CD4-positive, alpha-beta memory T cell (primary cell): ENCODE measurements at places on chromosomes 2 and 18.

DNA sequence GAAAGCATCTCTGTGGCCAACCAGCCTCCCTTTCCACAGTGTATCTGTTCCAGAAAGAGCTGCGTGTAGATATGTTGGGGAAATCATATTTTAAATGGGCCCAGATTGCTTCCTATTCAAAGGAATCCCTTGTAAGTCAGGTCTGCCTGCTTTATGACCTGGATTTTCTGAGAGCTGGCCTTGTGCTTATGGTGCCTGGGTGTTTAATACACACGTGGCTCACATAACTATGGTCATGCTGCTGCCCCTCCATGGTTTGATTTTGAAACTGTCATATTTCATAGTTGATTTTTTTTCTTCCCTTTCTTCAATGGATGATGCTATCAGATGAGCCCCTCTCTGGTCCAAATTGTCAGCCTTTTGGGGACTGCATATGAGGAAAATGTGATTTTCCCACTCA, 111.5 kb upstream of the CNGA3 start:
- no peak for DNase-seq

DNA sequence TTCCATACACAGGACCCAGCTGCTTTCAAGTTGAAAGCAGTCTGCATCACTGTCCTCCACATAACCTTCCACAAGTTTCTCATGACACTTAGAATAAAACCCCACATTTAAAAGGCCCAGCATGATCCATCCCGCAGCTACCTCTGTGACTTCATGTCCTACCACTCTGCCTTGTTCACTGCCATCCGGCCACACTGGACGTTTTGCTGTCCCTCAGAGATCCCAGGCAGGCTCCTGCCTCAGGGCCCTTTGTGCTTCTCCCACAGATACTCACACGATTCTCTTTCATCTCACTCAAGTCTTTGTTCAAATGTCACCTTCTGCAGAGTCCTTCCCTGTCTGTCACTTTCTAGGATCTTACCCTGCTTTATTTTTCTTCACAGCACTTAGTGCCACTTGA, 232.9 kb upstream of the BOD1L2 start:
- DNase-seq: no peak

DNA sequence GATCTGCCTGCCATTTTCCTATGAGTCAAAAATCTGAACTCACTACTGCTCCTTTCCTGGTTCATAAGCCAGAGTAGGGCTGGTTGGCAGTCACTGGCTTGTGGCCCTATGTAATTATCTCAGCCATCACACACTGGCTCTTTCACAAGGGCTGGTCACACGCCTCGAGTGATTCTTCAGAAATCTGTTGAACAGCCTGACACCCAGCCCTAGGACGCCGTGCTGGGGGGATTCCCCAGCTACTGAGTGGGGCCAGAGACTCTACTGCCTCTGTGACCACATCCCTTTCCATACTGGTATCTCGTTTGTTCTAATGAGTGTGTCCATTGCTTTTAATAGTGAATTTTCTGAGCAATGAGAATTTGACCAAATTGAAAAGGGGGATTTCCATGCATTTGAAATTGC, 45.8 kb upstream of the RBM44 start:
- DNase-seq: no peak

DNA sequence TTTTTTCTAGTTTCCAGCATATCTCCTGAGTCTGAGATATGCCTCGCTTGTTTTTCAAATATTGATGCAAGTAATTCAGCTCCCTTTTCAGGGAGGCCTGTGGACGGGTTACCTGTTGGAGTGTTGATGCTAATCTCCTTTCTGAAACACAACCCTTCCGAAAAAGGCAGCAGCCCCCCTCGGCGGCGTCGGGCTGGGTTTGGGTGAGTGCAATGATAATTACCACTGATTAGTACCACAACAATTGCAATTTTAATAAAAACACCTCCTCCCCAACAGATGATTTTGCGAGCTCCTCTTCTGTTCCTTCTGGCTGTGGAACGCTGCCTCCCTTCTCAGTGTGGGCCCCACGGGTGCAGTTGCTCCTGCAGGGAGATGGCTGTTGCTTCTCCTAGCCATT, 66.3 kb downstream of the PTGR3 start:
- DNase-seq: no peak

DNA sequence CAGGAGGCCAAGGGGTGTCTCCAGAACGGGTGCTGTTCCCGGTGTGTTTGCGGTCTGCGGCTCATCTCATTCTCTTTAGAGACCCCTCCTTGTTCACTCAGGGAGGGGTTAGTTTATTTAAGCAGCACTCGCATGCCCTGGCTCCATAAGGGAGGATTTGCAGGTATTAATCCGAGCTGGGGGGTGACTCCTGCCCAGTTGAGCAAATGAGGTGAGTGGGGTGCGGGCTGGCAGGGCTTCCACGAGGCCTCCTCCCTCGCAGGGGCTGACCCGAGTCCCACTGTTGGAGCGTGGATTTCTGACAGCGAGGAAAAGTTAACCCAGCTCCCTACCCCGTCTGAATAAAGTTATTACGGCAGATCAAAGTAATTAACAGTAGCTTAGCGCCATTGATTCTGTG, 371.8 kb upstream of the SALL3 start:
- DNase-seq: no peak

- DNase-seq: no peak
These were observed 106.9 kb downstream of the ROCK1 start for GRCh38 chr18:21004726-21005125.

GRCh38 chr2:218727502-218728165, 17.0 kb downstream of the TTLL4 start:
- DNase-seq: peak; percentile 7
